NCI-H1092 (cell line): ENCODE measurements at places on chromosomes 3 and 15.
A peak's percentile ranks its signal among the peaks of the same experiment; 100 is the strongest.

DNA sequence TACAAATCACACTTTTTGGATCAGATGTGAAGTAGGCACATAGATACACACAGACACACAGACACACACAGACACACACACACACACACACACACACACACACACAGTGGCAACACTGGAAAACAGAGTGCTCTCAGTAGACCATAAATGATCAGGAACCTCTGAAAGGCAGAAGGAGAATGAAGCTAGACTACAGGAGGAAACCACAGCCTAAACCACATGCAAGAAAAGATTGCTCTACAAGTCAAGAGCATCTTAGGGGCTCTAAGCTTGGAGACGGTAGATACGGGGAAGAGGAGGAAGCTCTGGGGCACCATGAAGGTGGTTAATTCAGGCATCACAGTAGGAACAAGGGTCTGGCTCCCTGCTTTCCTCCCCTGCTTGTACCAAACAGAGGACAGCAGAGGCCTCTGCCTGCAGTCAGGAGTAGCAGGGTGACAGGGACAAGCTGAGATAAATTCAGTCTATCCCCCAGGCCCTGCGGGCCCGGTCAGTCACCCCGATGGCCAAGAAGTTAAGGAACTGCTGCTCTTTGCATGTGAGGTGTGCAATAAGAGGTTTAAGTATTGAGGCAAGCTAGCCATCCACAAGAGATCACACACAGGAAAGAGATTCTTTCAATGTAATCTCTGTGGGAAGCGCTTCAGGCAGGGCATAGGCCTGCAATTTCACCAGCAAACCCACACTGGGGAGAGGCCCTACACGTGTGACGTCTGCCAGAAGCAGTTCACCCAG, 23.5 kb upstream of the ARPIN start:
- DNase-seq, result no peak

DNA sequence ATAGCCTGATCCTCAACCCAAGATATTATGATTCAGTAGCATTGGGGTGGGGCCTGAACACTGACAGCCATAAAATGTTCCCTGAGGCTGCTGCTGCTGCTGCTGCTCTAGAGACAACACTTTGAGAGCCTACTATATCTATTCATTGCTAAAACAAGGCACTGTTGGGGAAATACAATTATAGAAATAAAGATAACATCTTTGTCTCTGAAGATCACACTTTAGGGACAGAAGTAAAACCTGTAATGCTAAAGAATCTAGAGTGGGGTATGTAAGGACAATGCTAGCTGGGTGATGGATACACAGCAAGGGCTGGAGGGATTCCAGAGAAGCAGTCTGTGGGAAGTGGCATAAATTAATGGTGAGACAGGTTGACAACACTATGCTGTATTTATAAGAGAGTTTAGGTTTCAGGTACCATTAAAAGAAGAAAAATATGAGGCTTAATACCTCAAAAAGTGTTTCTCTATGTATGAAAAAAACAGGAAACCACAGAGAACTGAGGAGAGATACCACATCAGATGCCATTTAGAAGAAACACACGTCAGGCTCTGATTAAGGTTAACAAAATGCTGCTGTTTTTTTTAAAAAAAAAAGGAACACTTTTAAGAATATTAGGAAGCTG, 115.9 kb downstream of the CBLB start:
- DNase-seq, result no peak

GRCh38 chr3:89740080-89740880, 632.9 kb downstream of the EPHA3 start:
- no peak for DNase-seq

- DNase-seq, result no peak
Measured at GRCh38 chr15:93716615-93717231, 514.6 kb upstream of the MCTP2 start.

DNA sequence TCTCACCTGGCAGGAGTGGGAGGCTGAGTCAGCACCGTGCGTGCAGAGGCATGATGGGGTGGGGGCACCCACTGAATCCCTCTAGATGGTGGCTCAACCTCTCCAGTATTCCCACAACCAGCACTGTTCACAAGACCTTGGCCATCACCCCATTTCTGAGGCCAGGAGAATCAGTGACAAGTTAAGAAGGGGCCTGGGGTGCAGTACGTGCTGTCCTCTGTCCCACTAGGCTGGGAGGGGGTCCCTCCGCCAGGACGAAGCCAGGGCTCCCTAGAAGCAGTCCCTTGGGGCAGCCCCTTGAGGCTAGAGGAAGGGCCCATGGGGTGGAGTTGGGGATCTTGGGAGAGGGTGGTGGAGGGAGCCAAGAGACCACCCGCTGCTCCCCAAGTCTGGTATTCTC, 4.8 kb downstream of the MYL3 start:
- no peak for DNase-seq

GRCh38 chr3:32831791-32832190, 14.0 kb downstream of the TRIM71 start:
- no peak for DNase-seq

DNA sequence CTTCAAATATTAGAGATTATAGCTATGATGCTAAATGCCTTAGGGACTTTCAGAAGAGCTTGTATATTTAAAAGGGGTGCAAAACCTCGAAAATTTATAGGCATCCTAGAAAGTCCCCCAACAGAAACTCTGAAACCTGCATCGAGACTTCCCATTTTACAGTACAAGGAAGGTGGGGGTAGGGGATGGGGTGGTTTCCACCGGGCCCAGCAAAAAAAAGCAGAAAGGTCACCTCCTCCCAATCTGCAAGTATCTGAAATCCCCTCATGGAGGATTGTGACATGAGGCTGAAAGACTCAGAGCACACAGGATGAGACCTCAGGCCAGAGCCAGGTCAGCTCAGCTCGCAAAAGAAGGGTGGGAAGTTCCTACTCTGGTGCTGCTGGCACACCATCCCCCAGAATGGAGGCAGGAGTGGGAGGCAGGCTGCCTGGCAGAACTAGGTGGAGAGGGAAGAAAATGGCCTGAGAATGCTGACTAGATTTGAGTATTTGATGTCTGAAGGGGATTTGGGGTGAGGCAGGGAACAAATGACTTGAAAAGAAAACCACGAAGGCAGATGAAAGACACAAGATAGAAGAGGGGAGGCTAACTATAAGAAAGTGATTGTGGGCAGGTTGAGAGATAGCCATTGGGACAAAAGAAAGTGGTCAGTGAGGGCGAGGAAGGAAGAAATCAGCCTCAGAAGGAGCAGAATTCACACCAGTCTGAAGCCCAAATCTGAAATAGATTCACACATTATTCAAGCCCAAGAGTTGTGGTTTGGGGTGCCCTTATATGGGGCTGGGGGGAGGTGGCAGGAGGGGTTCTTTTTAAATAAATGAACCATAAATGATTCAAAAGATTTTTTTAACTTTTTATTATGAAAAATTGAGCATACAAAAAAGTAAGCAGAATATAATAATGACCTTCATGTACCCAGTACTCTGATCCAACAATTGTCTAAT, 22.5 kb upstream of the TSC22D2 start:
- DNase-seq, result no peak

DNA sequence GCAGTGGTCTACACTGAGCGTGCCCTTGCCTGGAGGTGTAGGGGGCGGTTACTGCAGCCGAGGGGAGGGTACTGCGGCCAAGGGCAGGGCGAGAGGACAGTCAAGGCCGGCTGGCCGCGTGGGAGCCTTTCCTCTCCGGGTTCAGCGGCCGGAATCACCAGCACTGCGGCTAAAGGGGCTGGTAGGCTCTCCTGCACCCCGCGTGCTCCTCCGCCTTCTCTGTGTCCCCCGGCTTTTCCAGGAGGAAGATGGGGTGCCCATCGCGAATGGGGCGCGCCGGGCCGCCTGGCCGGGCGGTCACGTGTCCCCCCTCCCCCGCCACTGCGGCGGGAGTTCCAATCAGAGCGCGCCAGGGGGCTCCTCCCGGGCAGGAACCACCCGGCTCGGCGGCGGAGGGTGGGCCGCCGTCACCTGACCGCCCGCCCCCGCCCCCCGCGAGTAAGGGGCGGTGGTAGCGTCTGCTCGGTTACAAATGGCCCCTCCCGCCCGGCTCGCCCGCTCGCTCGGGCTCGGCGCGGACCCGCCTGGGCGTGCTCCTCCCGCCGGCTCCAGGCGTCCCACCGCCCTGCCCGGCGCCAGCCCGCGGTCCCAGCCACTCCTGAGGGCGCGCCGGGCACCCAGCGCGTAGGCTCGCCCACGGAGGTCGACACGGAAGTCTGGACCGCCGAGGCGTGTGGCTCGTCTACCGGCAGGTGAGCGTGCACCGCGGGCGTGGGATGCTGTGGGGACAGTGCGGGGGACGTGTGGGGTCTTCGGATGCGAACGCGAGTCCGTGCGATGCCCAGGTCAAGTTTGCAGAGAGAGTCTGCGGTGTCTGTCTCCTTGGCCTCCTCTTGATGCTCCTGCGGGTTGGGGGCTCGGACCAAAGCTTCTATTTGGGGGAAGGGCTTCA, 242.6 kb upstream of the TOPAZ1 start:
- peak; percentile 46 for DNase-seq

DNA sequence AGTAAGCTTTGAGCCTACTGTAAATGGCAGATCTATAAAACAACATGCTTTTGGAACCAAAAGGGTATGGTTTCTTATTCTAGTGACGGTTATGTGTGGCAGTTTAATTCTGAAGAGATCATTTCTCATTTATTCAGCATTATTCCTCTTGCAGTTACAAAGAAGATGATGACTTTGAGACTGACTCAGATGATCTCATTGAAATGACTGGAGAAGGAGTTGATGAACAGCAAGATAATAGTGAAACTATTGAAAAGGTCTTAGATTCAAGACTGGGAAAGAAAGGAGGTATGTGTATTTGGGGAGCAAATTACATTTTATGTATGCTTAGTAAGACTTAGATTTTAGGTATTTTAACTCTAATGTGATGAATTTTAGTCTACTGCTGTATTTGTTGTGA, 41.5 kb downstream of the CHD2 start:
- no peak for DNase-seq

DNA sequence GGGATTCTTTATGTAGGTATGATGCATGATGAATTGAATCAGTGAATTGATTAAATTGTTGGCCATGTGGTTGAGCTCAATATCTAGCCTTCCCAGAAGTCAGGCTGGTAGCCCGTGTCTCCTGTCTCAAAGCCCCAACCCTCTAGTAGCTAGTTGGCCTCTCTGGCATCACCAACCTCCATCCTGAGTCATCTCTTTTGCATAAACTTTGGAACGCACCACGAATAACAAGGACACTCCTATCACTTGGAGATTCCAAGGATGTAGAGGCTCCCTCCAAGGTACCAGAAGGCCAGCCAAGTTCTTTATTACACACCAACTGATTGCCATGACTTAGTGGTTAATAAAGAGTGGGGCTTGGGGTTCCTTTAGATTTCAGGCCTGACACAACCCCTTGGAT, 148.4 kb downstream of the APBA2 start:
- no peak for DNase-seq

DNA sequence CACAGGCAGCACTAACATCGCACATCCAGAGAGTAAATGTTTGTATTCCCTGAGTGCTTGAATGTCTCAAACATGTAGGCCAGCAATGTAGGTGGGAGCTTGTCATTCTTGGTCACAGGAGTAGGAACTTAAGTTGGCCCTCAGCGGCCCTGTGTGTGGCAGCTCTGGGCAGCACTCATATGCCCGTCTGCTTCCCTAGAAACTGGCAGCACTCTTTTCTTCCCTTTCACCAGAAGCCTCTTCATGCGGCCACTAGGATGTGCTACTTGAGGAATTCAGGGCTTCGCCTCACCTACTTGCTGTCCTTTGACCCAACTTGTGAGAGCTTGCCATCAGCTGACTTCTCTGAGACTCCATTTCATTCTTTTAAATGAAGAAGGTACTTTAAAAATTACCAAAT, 69.5 kb downstream of the TIPARP start:
- DNase-seq, result no peak

DNA sequence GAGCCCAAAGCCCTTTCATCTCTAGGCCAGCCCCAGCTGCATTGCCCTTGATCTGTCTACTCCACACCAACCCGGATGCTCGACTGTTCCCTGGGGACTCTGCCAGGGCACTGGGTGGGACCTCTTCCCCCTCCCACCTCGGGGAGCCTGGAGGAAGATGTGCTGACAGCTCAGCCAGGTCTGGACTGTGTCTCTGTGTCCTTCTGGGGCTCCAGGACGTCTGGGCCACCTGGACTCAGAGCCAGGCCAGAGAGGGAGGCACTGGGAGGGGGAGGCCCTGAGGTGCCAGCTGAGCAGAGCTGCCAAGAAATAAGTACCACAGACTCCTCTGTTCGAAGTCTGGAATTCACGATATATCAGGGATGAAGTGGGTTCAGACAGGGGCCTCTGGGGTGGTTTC, 5.8 kb upstream of the HCN4 start:
- no peak for DNase-seq

GRCh38 chr15:62085740-62086139, 19.0 kb downstream of the C2CD4A start:
- no peak for DNase-seq

DNA sequence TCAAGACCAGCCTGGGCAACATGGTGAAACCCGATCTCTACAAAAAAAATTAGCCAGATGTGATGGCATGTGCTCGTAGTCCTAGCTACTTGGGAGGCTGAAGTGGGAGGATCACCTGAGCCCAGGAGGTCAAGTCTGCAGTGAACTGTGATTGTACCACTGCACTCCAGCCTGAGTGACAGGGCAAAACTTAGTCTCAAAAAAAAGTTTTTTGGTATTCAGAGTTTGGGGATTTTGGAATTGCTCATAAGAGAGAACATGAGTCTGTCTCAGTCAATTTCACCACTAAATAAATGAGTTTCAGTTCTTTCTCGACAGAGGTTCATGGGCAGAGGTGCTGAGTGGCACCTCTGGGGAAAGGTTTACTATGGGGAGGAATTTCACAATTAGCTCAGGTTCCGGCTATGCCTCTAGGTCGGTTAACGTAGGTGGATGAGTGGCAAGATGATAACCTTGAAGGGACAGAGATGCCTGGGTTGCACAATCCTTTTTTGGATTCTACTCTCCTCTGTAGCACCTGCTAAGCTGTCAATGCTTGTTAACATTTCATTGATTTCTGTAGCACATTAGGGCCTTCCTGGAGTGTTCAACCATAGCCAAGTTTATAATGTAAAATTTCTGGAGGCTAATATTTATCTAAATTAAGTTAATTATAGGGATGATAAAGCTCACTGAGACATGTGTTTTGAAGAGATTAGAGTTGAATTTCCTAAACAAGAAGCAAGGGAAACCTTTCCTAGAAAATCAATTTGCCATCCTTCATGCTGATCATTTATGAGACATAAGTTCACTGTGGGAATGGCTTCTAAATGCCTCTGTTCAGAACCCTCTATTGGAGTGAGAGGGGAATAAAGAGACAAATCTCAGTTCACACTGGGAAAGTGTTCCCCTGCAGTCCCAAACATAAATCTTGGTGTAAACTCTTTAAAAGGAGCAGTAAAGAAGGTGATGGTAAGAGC, 37.4 kb upstream of the DCP1A start:
- DNase-seq, result no peak

- no peak for DNase-seq
Measured at GRCh38 chr3:193962986-193963685, 172.8 kb upstream of the HES1 start.
